ENCODE measurements at places on chromosomes 3 and 15.

GRCh38 chr3:30531017-30531570 lies 75.3 kb upstream of the TGFBR2 start:
- DNase-seq = no peak

DNA sequence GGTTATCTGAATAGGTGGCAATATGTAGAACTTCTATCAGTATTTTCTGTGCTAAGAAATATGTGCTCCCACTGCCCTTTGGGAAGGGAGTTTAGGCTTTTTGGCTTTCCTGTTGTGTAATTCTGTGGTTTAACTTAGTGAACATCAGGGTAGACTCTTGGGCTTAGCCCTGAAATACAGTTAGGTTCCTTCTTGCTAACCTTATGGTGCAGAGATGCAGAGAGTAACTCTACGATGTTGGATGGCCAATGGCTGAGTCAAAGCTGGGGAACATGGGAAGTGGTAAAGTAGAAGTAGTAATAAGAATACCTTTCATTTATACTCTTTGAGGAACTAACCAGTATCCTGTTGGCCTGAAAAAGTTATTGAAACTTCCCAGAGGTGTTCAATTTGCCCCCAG lies 80.8 kb upstream of the IL12A start:
- no peak for DNase-seq

- no peak for DNase-seq
Observed at GRCh38 chr15:31477301-31477700, 150.7 kb downstream of the KLF13 start.

DNA sequence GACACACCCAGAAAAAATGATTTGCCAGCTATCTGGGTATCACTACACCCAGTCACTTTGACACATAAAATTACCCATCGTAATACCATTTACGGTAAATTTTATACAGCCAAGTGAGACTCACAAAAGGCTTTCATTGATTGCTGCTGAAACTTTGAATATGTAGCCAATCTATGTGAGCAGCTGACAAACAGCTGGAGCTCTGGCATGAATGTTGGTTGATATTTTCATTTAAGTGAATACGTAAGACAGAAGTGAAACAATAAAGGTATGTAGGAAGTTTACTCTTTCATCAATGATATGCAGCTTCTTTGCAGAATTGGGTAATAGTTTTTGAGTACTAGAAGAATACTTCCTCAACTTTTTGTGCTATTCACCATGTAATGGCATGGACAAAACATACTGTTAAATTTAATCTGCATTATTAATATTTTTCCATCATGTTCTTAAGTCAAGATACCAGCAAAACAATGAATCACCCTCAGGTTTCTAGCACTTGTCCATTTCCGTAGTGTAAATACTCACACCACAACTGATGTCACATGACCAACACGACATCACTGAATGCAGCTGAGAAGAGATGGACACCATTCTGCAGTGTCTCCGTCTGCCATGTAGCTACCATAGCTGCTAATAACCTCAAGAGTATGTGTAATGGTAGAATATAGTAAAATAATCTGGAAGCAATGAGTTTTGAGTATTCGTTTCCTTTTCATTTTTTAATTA lies 205.9 kb upstream of the HES1 start:
- no peak for DNase-seq

DNA sequence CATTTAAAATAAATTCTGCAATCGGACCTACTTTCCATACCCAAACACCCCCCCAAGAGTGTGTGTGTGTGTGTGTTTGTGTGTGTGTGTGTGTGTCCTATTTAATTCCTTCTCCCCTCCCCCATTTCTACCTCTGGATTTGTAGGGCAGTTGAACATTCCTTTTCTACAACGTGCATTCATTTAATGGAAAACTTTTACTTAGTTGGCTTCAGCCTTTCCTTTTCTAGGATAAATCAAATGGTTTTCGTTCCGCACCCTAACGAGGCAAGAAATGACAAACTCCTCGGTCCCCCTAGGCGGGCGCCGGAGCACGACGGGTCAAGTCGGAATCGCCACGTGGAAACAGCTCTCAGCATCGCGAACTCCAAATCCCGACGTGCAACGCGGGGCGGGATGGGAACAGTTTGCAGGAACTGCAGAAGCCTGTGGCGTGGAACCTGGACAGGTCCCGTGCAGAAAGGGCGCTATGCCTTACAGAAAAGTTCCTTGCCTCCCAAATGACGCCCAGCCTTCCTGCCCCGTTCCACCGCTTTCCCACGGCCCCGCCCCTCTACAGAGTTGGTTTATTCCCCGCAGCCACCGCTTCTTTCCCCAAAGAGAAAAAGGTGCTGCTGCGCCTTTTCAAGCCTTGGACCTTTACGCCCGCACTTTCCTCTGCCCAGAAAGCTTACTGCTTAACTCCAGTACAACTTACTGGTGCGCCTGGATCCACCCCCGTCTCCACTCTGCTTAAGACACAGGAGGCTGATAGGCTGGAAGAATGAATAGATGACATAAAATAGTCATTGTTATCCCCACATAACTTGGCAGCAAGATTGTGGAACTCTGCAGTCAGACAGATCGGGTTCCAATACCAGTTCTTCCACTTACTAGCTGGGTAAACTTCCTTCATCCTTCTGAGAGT lies 1.1 kb upstream of the EIF2B5 start:
- DNase-seq = peak; percentile 90

- no peak for DNase-seq
Observed at GRCh38 chr3:162719684-162720341, 1223.2 kb downstream of the OTOL1 start.

DNA sequence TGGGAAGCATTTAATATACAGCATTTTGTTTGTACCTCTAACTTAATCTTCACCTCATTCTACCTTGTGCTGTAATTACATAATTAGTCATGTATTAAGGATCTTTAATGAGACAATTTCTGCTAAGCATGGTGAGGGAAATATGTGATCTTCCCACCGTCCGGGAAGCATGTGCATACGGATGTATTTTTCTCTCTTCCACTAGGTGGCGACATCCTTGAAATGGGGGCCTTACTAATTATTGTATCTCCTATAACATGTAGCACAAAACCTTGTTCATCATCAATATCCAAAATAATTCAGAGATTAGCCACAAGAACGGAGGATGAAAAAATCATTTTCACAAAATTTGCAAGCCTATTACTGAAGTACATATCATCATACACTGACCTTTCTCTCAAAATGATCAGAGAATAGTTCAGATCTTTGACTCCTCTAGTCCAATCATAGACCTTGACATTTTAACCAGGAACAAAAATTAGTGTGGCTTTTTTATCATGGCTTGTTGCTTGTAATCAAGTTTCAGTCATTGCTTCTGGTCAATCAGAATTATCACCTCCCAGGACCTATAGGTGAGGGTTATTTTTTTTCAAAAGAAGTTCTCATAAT lies 148.9 kb upstream of the GBE1 start:
- peak; percentile 18 for DNase-seq

DNA sequence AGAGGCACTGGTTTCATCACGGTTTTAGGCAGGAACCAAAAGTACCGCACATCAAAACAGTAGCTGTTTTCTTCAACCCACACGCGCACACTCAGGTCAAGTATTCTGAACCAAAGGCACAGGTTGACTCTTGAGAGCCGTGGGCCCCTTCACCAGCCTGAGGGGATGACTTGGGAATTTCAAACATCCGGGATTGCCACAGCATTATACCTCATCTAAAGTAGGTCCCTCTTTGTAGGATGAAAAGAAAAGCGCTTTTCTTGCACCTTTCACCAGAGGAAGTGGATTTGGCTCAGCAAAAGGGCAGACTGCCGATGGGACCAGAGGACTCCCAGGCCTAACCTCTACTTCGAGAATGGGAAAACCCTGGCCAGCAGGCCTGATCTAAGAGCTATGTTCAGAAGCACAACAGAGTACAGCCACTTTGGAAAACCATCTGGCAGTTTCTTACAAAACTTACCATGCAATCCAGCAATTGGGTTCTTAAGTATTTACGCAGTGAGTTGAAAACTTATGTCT lies 88.2 kb upstream of the PROK2 start:
- DNase-seq = no peak

- DNase-seq = no peak
Observed at GRCh38 chr3:33921608-33922007, 123.2 kb downstream of the PDCD6IP start.

DNA sequence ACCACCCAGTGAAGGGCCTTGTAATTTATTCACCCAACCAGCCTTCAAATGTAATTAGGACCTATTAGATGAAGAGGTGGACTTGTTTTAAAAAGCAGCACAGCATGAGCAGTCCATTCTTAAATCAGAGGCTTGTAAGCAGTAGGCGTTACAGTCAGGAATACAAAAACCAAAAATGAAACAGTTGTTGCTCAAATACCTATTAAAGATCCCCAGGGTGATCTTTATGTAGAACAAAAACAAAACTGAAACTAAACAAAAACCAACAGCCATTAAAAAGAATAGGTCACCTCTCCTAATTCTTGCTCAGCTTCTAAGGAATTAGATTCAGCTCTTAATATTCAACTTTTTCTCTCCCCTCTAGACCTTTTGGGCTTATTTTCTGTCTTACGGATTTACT lies 104.9 kb upstream of the ST8SIA2 start:
- no peak for DNase-seq

- no peak for DNase-seq
Observed at GRCh38 chr15:73660455-73660854, 23.7 kb upstream of the CD276 start.

GRCh38 chr3:46668116-46668515 lies 25.4 kb downstream of the ALS2CL start:
- no peak for DNase-seq

DNA sequence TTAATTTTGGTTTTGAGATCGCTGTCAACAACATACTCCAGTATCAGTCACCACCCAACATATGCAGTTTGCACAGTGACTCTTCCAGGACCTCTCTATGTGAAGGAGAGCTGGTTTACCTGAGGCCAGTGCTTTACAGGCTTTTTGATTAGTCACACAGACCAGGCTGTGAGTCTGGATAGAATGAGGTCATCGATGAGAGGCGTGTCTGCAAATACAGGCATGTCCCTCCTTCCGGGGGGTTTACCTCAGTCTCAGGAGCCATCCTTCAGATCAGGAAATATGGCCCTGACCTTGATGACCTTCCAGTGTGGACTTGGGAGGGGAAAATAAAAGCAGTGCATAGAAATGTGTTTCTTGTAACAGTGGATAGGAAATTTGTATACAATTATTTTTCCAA lies 46.9 kb downstream of the KBTBD12 start:
- peak; percentile 27 for DNase-seq

DNA sequence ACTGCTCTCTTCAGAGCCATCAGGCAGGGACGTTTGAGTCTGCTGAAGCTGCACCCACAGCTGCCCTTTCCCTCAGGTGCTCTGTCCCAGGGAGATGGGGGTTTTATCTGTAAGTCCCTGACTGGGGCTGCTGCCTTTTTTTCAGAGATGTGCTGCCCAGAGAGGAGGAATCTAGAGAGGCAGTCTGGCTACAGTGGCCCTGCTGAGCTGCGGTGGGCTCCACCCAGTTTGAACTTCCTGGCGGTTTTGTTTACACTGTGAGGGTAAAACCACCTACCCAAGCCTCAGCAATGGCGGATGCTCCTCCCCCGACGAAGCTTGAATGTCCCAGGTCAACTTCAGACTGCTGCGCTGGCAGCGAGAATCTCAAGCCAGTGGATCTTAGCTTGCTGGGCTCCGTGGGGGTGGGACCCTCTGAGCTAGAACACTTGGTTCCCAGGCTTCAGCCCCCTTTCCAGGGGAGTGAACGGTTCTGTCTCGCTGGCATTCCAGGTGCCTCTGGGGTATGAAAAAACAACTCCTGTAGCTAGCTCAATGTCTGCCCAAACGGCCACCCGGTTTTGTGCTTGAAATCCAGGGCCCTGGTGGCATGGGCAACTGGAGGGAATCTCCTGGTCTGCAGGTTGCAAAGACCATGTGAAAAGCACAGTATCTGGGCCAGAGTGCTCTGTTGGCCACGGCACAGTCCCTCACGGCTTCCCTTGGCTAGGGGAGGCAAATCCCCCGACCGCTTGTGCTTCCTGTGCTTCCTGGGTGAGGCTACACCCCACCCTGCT lies 21.1 kb upstream of the ST6GAL1 start:
- DNase-seq = peak; percentile 41

Measured in colonic mucosa (tissue), 4 donors.